AG09319 (cell line): ENCODE measurements at places on chromosomes 11 and 22.

GRCh38 chr11:96218006-96218405 lies 125.0 kb downstream of the MAML2 start:
- DNase-seq: no peak

DNA sequence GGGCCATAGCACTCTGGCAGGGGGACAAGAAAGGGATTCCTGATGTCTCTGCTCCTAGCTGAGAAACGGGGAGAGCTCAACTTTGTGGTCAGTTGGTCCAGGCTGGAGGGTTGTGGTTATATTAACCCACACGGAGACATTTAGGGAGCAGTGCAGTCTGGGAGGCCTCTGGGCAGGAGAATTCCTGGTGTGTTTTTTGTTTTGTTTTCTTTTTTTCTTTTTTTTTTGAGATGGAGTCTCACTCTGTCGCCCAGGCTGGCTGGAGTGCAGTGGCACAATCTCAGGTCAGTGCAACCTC lies 88.0 kb upstream of the SHISAL1 start:
- no peak for DNase-seq

GRCh38 chr11:22342211-22343031 lies 4.2 kb downstream of the SLC17A6 start:
- no peak for DNase-seq

DNA sequence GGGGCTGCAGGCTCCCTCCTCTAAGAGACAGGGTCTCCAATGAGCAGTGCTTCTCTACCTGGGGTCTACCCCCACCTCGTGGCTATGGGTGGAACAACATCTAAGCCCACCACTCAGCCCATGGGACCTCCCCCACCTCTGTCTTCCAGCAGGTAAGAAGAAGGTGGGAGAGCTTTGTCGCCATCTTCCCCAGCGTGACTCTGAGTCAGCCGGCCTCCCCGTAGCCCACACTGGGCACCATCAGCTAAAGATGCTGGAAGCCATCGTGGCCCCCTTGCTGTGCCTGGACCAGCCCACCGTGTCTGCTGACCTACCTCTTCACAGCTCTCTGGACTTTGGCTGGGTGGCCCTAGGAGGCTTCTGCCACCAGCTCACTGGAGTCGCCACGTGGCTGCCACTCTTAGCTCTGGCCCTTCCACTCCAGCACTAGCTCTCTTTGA lies 944 bp downstream of the C11orf86 start:
- DNase-seq: no peak

GRCh38 chr11:22730319-22730718 lies 63.9 kb downstream of the GAS2 start:
- no peak for DNase-seq

DNA sequence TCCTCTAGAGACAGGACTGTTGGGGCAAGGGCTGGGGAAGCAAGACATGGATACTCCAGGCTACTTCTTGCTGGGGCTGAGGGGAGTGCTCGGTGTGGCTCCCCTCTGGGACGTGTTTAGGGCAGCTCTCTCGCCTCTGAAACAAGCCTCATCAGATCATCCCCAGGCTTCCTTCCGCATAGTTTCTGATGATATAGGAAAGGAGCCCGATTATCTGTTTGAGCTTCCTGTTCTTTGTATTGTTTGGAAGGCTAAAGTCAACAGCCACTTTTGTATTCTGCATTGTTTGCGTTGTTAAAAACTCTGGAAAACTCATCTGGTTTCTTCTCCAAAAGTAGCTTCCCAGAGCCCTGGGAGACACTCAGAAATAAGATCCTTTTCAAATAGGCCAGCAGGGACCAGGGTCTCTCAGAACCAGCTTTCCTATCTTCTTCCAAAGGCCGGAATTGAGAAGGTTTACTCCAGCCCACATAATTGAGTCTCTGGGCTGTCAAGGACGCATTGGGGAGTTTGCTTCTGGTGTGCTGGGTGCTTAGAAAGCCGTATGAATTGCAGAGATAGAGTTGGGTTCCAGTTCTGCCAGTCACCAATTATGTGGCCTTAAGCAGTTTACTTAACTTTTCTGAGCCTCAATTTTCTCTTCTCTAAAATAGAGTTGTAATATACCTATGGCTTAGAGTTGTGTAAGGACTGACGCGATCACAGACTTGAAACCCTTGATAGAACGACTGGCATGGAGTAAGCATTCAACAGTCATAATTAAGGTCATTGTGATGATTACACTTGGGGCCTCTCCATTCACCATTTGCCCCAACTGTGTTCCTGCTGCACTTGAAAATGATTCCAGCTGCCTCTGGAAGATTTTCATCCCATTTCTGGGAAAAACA lies 19.1 kb downstream of the CD44 start:
- DNase-seq: no peak

DNA sequence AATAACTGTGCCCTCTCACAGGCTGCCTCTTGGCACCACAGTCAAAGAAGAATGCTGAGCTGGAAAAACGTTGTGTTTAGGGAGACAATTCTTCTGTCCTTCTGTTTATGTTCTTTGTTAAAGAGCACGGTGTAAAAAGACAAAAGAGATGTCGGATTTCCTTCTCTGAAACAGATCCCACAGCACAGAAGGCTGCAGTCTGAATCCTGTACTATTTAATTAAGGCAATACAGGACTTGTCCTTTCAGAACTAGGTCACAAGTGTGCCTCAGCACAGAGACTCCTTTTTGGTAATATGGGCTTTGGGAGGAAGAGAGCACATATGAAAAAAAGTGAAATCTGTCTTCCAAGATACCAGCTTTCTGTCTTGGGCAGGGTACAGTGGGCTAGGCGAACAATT lies 201.2 kb downstream of the NTM start:
- DNase-seq: no peak

GRCh38 chr22:39706376-39707140 lies 136.0 kb downstream of the CACNA1I start:
- DNase-seq: no peak

DNA sequence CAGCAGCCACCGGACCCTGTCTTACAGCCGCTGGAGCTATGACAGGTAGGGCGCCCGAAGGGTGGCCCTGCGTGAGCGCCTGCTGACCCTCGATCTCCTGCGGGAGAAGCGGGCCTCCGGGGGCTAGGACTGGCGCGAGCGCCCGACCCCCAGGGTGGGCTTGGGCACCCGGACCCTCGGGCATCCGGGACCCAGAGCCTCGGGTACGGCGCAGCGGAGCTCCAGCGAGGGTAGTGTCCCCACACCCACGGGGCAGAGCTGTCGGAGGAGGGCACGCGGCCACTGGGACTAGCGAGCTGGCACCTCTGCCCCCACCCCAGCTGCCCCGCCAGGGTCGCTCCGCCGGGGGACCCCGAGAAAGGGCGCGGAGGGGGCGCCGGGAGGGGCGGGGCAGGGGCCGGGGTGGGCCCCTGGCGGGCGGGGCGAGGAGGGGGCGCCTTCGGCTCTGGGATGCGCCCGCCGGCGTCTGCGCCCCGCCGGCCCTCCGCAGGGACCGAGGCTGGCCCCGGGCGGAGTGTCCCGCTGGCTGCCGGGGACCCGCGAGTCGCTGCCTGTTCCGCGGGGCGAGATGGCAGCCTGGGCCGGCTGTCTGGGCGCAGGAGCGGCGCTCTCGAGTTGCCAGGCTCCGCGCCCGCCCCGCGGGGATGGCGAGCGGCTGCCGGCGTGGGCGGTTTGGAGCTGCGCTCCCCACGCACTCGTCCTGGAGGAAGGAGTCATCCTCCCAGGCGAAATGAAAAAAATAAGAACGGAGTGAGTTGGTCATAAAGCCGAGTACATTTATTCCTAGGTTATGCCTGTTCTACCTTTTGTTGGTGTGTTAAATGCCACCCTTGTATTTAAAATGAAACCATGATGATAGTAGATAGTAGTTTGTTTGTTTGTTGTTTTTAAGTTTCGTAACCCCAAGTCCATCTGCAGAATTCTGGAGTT lies 32.4 kb downstream of the EIF3F start:
- DNase-seq: no peak

DNA sequence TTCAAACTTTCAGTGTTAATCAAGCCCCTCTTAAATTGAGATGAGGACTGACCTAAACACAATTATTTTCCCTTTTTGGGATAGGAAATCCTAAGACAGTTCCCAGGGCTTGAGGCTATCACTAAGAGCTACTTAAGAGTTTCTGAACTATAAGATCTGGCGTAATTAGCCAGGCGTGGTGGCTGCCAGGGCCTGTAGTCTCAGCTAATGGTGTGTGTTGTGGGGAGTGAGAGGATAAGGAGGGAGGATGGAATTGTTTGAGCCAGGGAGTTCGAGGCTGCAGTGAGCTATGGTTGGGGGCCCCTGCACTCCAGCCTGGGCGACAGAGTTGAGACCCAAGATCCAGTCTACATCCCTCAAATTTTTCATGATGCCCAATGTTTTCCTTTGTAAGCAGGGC lies 23.5 kb upstream of the EXPH5 start:
- DNase-seq: no peak

GRCh38 chr22:39594411-39594810 lies 23.9 kb downstream of the CACNA1I start:
- DNase-seq: no peak

- DNase-seq: no peak
Observed at GRCh38 chr11:35253237-35253636, 114.3 kb downstream of the CD44 start.

DNA sequence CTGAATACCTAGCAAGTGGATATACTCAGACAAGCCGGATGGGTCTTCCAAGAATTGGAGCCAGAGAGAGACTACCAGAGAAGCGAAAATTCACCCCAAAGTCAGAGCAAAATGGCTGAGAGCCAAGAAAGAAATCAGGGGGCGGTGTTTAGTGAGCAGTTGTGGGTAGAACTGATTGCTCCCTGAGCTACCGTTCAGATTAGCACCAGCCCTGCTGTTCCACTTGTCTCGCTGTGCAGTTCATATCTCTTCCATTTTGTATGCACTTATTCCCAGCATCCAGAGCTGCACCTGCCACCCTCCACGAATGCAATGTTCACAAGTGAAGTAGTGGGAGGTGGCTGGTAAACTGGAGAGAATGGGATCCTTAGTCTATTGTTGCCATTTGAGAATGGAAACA lies 25.5 kb downstream of the DRD2 start:
- DNase-seq: no peak

DNA sequence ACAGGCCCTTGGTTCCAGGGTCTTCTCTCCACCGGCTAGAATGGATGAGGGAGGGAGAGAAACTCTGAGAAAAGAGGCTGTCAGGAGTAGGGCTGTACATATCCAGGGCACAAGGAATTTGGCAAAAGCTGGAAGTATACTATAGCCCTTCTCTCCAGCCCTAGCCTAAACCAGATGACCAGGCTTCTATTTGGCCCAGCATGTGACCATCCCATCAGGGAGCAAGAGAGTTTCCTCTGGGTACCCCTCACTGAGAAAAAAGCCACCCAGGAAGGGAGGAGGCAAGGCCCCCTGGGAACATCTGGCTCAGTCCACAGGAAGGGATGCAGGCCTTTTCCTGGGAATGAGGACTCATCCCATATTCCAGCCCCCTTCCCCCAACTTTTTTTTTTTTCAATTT lies 8.3 kb downstream of the CD44 start:
- DNase-seq: no peak

GRCh38 chr11:86930957-86931547 lies 24.1 kb downstream of the FZD4 start:
- no peak for DNase-seq

DNA sequence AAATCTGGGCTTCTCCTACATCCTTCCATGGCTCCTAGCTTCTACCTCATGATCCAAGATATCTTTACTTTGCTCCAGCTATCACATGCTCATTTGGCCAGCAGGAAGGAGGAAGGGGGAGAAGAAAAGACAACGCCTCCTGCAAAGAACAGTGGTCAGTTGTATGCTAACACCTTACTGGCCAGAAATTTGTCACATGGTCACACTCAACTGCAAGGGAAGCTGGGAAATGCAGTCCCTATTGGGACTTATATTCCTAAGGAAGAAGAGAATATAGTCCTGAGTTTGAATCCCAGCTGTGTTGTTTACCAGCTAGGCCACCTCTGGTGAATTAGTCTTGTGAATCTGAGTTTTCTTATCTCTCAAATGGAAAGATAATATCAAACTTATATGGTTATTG lies 272.0 kb downstream of the BLID start:
- no peak for DNase-seq

GRCh38 chr11:126949066-126949891 lies 51.3 kb downstream of the KIRREL3 start:
- DNase-seq: no peak

DNA sequence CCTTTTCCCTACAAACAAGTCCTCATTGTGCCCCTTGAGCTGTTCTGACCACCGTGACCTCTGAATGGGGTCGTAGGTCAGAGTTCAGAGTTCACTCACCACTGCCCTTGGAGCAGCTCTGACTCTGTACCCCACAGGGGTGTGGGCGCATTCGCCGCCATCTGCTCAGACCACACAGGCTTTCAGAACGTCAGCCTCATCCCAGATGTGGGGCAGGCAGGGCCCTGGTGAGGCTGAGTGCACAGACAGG lies 14.8 kb upstream of the MUC5B start:
- no peak for DNase-seq

DNA sequence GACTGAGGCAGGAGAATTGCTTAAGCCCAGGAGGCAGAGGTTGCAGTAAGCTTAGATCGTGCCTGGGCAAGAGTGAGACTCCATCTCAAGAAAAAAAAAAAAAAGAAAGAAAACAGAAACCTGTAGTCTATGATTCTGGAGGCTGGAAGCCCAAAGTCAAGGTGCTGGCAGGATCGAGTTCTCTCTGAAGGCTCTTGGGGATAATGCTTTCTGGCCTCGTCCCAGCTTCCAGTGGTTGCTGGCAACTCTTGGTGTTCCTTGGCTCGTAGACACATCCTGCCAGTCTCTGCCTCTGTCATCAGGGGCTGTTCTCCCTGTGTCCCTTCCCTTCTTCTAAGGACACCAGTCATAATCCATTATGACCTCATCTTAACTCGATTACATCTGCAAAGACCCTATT lies 16.8 kb upstream of the CCDC86 start:
- DNase-seq: no peak
